GM23248 (cell line): ENCODE measurements at places on chromosomes 13 and 19. TPM values are rescaled to one million over a fixed set of nuclear protein-coding genes. Genes with fewer than 3 reads are reported as not detected.

DNA sequence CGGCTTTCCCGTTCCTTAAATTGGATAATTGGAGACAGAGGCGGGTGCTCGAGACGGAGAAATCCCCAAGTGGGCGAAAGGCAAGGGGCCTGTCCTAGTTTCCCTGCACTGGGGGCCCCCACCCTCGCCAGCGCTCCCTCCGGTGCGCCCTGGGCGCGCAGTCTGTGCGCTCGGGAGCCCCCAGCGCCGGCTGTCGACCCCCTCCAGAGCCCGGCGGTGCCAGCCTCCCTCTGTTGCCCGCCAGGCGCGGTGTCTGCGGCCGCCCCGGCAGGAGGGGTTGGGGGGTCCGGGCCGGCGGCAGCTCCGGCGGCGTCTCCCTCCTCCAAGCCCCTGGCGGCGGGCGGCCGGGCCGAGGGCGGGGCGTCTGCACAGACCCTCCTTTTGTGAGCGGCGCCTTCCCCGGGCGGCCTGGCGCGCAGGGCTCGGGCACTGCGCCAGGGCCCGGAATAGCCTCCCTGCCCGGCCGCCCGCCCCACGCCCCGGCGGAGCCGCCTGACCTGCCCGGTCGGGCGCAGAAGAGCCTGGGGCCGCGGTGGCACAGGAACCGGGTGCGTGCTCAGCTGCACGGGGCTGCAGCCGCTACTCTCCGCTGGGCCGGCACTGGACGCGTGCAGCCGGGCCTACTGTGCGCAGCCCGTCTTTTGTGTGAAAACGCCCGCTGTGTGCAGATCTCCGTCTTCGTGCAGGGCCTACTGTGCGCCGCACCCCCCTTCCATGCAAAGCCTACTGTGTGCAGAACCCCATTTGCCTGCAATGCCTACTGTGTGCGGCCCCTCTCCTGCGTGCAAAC, 13.2 kb downstream of the GADD45B start:
- peak; percentile 82 for DNase-seq

DNA sequence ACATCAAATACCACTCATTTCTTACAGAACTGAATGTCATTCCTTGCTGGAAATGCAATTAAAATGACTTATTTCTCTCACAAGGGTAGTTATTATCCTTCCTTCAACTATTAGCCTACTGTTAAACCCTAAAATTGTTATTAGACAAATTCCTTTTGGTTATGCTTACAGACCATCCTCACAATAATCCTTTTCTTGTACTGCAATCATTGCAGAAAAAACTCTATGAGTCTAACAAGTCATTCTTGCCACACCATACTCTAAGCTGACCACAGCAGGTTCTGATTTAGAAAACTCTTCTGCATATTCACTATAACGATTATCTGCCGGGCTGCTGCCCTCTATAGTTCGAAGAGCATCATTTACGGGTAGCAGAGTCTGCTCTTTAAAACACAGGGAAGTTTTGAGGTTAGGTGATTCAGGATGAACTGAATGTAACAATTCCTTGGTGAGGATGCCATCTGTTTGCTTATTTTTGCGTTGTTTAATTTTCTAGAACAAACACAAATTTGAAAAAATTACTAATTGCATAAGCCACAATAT, 38.2 kb downstream of the MTMR6 start:
- DNase-seq, result peak; percentile 85

DNA sequence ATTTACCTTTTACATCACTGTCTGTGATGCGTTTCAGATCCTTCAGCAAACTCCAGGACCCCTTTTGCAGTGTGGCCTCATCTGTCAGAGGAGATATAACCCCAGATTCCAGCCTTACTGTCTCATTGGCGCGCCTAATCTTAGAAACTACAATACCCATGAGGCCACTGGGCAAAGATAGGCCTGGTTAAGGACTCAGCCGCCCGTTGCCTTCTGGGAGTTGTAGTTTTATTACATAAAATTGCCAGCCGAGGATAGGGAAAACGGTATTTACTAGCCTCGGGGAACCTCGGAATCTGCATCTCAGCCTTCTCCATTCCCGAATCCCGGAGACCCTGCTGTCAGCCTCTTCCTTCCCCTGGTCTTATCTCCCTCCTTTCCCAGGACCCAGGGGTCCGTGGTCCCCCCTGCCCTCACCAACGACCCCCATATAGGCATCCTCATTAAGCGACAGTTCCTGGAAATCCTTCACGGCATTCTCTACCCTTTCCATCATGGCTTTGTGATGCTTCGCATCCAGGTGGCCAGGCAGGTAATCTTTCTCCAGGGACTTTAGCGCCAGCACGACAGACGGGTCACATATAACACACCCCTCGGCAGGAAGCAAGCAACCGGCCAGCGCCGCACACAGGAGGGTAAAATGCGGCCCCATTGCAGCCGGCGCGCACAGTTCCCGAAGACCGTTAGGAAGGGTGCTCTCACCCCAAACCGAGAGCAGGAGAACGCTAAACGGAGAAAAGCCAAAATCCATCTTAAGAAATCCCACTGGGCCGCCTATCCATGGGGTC, 1.3 kb downstream of the IZUMO1 start:
- peak; percentile 90 for DNase-seq

- DNase-seq, result no peak
Measured at GRCh38 chr19:31013384-31014020, 335.7 kb downstream of the TSHZ3 start.

GRCh38 chr13:26406791-26407190, 150.7 kb upstream of the WASF3 start:
- peak; percentile 4 for DNase-seq

DNA sequence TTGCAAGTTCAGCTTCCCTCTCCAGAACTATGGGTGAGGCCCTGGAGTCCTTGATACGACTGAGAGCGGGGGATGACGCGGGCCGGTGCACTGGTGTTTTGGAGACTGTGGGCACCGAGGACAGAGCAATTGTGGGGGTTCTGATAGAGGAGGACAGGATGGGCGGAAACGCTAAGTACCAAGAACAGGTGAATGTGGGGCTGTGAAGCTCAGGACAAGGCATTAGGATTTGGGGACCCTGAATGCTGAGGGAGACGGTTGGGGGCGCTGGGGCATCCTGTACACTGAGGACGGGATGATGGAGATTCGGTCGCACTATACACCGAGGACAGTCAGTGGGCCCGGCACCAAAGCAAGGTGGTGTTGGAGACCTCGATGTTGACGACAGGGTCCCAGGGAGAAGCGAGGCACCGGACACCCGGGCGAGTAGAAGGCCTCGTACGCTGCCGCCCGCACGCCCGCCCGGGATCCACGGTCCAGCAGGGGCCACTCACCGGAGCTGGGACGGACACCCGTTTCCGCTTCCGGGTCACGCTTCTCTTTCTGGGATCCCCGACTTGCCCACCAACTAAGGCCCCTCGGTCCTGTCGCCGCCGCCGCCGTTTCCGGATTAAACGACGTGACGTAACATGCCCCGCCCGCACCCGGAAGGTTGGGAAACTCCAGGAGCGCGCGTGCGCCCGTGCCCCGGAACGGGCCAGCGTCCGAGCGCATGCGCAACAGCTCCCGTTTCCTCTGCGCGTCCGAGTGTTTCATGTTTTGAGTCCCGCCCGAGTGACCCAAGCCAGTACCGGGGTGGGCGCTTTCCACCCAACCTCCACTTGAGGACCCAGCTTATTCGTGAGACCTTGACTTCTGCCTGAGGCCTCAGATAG, at the start of gene CHMP2A:
TSS of gene CHMP2A (minus strand) at position 612 of the 875 bp plus-strand sequence. CDS start 893 bp downstream, outside the sequence.
- DNase-seq, result peak; percentile 99

- no peak for DNase-seq
Measured at GRCh38 chr13:91101381-91101780, 246.1 kb upstream of the MIR17HG start.

GRCh38 chr19:35949131-35949530, 13.0 kb downstream of the LRFN3 start:
- DNase-seq, result peak; percentile 12

- DNase-seq, result no peak
Measured at GRCh38 chr19:19744641-19745040, 11.7 kb upstream of the ZNF14 start.

GRCh38 chr13:103762523-103762922, 696.3 kb upstream of the SLC10A2 start:
- no peak for DNase-seq

DNA sequence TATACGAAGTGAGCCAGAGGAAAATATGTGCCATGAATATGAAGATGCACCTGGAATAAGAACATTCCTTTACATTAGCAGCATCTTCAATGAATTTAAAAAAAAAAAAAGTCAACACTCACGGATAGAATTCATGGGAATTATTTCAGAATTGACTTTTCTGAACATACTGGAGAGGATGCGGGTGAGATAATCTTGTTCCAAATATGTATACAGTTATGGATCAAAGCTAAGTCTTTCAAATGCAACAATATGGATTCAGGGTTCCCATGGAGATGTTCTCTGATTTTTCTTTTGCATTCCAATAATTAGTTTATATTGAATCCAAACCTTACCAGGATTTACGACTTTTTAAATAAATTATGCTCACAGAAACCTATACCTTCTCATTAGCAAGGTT, 1660.7 kb downstream of the SLITRK1 start:
- DNase-seq, result no peak

- no peak for DNase-seq
Measured at GRCh38 chr13:29476046-29476445, 119.4 kb downstream of the SLC7A1 start.

- DNase-seq, result no peak
Measured at GRCh38 chr19:43628646-43629326, 9.4 kb upstream of the ZNF428 start.

DNA sequence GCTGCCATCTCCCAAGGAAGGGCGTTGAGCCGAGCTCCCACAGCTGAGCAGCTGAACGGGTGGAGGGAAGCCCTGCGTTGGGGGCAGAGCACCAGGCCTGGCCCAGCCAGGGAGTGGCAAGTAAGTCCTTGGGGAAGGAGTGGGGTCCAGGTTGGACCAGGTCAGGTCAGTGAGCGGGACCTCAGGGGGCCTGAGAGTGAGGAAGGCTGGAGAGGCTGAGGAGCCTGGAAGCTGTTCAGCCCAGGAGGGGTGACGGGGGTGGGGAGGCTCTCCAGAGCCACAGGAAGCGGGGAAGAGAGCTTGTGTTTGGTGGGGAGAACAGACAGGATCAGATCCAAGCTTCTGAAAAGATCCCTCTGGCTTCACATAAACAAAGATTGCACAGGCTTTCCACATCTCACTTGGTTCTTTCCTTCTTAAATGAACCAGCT, 55.4 kb upstream of the ATP12A start:
- DNase-seq, result no peak

DNA sequence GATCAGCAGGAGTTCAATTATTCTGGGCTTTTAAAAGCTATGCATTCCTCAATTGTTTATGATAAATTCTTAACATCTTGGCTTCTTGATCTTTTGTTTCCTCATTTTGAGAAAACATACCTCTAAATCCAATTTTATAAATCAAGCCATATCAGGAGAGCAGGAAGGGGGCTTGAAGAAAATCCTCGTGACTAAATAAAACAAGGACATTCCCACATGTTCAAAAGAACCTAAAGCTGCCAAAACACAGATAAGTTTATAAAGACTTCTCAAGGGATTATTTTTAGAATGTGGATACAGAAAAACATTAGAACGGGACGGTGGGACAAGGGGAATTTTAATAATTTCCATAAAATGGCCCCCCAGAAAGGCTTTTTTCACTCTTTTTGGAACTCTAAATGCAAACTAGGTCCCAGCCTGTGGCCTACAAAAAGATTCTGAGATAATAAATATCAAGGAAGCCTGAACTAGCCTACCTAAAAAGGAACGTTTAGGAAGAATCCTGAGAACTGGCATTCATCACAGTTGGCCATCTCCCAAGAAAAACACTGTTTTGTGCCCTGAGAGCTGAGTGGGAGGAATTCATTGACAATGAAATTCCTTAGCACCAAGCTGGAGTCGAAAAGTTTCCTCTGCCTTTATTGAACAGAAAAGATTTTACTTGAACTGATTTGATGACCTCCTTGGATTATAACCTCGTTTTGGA, 30.1 kb downstream of the ZAR1L start:
- peak; percentile 63 for DNase-seq

GRCh38 chr19:751501-752341, 809 bp downstream of the MISP start:
- peak; percentile 95 for DNase-seq

DNA sequence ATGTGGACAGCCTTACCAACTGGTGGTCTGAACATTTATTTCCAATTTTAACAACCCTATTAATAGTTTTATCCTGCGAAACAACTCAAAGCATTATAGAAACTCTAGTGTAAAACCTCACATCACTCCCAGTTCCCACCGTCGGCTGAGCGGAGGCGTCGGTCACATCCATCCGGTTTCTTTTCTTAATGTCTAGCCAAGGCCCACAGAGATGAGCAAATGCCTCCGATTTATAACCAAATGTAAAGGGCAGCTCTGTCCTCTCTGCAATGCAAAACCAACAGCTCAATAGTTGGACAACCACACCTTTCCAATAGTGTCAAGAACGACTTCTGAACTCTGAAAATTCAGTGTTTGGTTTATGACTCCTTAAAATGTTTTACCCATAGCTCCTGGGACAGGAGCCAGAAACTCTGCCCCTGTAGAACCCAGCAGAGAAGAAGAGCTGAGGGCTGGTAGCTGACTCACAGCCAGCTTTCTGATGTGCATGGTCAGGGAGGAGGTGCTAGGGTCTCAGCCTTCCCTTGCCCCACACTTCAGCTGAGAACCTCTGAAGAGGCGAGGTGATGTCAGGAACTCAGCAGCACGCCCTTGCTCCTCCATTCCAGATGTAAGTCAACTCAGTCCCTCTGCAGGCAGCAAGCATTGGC, 90.2 kb upstream of the UQCRFS1 start:
- no peak for DNase-seq

GRCh38 chr19:35162471-35163326, 8.2 kb downstream of the FXYD5 start:
- DNase-seq, result peak; percentile 49

DNA sequence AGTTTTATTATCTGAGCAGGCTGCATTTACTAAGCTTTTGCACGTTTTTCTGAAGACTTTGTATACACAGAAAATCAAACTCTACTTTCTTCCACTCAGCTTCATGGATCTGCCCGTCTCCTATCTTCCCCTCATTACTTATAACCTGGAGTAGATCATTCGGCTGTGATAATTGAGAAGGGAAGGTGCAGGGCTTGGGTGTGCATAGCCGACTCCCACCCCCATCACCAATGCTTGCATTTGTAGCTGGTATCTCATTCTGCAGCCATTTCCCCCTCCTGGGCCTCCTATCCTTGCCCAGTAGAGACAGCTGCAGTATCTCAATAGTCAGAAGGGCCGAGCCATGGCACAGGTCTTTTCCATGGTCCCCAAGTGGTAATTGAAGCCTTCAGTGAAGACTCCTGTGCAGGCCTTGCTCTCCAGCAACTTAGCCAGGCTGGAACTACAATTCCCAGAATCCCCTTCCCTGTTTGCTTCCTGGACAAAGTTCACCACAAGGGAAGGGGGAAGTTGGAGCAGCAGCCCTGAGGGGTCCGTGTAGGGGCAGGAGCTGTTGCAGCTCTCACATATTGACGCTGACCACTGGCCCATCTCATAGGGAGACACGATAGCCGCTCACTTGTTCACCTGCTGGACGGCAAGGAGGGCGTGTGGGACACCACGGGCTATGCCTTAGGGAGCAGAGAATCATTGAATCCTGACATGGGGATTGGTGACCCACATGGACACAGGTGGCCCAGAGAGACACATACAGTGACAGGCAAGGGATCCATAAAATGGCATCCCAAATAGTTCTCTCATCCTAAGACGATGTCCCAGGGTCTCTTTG, 2.1 kb upstream of the SIGLEC8 start:
- DNase-seq, result peak; percentile 29

The F2RL3 gene
- polyA plus RNA-seq, result not detected in 2 replicates

The PRR36 gene
- 0.10 TPM in 1 of 2 replicates, not detected in the other for polyA plus RNA-seq

The MCOLN1 gene
- polyA plus RNA-seq, result 28.6 TPM in 2 replicates

The KIR2DL1 gene
- polyA plus RNA-seq, result not detected in 2 replicates

The ADAT3 gene
- 2.4 and 3.2 TPM in 2 replicates for polyA plus RNA-seq

The SKA3 gene
- 11.2 and 14.3 TPM in 2 replicates for polyA plus RNA-seq

The PTH2 gene
- polyA plus RNA-seq, result not detected in 2 replicates

The FLT1 gene
- polyA plus RNA-seq, result 11.3 and 12.9 TPM in 2 replicates
